Activated T-cell treated with anti-CD3 and anti-CD28 coated beads for 1 hour (primary cell): ENCODE measurements at places on chromosomes 7 and 10.

GRCh38 chr7:26891400-26892350 lies 27.3 kb upstream of the SKAP2 start:
- no peak for DNase-seq

DNA sequence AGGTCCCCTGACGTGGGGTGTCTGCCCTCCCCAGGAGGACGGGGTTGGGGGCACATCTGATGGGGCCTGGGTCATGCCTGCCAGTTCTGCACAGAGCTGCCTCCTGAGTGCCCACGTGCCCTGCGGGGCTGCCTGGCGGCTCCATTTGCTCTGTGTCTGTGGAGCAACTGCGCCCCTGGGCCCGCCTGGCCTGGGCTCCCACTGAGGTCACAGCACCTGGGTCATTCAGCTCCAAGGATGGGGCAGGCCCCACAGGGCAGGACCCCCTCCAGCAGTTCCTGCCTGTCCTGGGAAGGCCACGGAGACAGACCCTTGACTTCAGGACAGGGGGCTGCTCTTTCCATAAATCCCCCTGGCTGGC lies 590.6 kb downstream of the PTPRN2 start:
- DNase-seq: no peak

DNA sequence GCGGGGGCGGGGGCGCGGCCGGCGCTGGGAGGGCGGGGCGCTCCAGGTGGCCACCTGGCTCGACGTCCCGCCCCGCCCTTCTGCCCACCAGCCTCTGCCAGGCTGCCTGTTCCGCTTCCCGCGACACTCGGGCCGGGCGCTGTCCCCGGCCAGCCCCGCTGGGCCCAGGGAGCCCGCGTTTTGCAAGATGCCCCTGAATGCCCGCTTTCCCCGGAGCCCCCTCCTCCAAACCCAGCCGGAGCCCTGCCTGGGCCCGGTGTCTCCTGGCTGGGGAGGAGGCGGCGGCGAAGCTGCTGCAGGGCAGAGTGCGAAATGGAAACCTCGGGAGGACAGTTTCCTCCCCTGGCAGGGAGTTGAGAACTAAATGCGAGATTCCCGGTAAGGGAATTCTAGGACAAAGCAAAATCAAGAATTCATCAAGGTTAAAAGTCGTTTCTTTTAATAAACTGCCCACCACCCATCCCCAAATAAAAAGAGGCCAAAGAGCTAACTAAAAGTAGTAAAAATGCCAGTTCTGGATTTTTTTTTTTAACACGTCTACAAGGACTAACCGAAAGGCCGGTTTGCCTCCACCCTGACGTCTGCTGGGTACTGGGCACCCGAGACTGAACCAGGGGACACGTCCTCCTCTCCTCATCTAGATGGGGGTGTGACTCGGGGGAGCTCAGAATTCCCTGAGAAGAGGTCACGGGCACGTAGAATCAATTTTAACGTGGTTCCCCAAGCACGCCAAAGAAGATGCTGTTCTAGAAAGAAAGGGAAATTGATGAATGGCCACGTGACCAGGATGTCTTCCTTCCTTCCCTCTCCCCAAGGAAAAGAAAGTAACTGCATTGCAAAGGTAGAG lies 200.4 kb upstream of the NFE2L3 start:
- no peak for DNase-seq

DNA sequence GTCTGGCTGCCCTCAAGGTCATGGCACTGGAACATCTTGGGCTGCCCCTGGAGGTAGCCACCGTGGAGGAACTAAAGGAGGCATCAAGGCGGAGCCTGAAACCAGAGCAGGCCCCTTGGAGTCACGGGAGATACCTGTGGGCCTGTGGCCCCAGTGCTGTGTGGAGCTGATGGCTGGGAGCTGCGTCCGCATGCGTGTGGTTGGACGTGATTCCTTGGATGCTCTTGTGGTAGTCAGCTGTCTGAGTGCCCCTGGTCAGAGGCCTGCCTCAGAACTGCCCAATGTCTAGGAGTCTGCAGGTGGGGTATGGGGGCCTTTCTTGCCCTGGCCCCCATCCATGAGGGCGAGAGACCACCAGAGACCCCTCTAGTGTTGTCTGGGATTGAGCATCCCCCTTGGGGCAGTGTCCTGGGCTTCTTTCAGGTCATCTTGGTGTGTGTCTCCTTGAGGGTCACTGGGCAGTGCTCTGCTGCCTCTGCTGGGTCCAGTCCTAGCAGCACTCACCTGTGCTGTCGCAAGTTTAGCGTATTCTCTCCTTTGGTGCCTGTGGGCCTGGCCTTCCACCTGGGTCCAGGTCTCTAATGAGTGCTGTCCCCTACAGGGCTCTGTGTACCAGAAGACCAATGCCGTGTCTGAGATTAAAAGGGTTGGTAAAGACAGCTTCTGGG lies 8.1 kb downstream of the PGAM2 start:
- no peak for DNase-seq

DNA sequence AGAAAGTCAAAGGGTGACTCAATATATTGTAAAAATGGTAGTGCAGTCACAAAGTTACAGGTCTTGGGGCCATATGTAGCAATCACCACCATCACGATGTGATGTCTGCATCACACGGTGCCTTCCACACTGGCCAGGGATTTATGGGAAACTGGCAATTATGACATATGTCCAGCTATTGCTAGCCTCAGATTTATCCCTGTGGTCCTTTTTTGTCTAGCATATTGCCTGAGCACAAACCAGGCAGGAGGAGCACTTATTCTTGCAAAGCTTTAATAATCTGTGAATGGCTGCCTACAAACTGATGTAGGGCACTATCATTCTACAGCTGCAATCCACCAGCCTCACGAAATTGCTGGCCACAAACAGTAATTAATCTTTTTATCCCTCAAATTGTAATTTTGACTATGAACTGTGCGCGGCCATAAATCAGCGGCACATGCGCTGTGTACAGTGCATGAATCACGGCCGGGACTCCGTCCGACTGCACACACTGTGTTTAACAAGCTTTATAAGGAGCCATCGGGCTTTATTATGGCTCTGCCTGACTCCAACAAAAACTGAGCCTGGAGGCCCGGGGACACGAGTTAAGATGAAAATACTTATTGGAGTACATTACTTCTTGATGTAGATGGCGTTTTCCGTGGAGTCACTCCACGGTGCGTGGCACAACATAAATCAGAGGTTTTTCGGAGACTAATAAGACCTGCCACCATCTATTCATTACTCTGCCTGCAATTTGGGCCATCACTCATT lies 115.2 kb downstream of the EBF3 start:
- no peak for DNase-seq

GRCh38 chr7:55574051-55574717 lies 1.9 kb upstream of the VOPP1 start:
- no peak for DNase-seq

DNA sequence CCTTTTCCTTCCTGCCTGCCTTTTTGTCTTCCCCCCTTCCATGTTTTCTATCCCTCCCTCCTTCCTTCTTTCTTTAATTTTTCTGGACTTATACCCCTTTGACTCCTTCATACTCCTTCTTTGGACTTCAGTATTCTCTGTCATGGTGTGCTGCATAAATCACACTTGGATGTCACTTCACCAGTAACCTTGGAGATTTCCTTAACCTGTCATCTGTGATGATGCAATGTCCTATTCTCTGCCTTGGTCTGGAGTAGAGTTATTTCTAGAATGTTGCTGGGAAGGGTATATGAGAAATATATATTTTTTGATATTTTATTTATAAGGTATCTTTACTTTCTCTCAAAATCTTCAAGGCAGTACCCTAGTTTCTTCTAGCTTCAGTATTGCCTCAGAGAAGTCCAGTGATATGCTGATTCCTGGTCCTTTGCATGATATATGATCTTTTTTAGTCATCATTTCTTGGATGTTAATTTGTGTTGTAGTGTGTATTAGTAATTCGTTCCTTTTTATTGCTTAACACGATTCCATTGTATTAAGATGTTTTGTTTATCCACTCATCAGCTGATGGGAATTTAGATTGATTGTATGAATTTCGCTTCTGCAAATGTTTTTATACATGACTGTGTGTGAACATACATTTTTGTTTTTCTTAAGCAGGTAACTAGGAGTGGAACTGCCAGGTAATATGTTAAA lies 206.9 kb upstream of the MBL2 start:
- no peak for DNase-seq

GRCh38 chr7:88377434-88377833 lies 70.7 kb upstream of the STEAP4 start:
- DNase-seq: no peak

DNA sequence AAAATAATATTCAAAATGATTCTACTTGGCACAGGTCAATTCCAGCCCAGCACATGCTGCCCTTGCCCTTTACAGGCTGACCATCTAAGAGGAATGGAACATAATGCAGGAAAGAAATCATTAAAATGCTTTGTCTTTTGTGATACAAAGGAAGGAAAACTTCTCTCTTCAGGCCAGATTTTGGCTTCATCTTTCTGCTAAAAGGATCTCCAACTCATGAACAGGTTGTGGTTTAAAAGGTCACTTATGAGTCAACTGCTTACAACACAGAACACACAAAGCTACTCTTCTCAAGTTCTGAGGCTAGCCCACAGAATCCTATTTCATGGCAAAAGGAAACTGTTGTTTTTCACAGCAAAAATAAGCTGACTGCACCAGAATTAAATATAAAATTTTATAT lies 197.1 kb downstream of the DOCK4 start:
- no peak for DNase-seq

DNA sequence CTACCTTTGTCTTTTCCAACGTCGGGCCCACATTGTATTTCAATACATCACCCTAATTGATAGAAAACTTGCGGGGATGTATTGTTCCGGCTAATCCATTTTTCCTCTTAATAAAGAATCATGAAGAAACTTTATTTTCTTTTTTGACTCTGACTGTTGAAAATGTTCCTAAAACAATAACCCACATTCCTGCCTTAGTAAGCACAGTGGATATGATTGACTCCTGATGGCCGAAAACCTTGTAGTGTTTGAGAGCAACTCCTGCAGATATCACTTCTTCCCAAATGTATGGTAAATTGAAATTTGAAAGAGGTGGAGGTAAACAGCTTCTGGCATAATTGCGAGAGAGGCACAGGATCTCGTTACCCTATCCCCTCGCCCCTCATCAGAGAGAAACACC lies 65.7 kb downstream of the BICC1 start:
- DNase-seq: no peak

DNA sequence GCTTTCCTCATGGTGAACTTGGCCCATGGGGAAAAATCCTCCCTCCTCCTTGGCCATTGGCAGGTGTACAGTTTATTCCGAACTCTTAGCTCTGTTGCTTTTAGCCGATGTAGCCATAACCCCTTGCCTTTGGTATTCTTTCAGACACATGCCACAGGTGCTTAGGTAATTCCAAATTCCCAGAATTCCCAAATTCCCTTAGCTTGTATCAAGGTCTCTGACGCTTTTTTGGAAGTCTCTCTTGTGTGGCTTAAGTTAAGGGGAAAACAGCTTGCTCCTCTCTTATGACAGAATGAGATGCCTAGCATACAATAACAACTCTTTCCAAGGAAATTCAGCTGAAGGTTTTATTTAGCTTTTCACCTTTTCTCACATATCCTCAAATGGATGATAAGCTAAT lies 68.0 kb downstream of the SUGCT start:
- DNase-seq: no peak

- no peak for DNase-seq
Measured at GRCh38 chr7:11750191-11750590, 81.8 kb downstream of the THSD7A start.

GRCh38 chr10:10542477-10542876 lies 475.2 kb upstream of the CELF2 start:
- no peak for DNase-seq

- DNase-seq: peak; percentile 58
Measured at GRCh38 chr10:101693978-101694673, 844 bp downstream of the FBXW4 start.

DNA sequence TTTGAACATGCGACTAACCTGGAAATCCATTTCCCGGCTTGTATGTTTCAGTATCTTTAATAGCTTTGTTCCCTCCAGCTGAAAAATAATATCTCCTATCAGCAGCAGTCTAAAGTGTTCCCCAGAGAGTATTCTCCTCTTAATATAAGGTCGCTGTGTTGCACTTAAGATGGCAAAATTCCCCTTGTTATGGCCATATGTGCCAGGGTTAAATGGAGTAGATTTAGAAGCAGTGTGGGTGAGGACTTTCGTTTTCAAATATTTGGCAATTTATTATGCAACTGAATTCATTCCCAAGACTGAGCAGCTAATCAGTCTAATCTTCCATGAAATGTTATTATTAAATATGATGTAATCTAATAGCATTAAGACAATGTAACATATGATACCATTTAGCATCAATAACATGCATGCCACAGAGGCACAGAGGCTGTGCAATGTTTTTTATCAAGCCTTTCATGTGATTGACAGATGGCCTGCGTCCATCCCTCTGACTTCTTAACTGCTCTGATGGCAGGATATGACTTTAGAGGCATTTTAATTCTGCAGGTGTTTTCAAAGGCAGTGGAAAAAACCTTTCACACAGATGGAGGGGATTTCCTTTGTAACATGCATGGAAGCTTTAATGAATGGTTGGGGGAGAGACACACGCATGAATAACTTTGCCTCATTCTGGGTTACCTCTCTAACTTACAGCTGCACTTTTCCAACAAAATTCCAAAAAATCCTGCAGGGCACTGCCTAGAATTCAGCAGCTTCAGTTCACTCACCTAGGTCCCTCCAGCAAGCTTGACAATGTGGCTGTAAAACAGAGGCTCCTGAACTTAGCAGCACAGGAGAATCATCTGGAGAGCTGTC lies 55.1 kb upstream of the ZPBP start:
- DNase-seq: no peak

- no peak for DNase-seq
Measured at GRCh38 chr7:73885975-73886798, 25.2 kb downstream of the TMEM270 start.

DNA sequence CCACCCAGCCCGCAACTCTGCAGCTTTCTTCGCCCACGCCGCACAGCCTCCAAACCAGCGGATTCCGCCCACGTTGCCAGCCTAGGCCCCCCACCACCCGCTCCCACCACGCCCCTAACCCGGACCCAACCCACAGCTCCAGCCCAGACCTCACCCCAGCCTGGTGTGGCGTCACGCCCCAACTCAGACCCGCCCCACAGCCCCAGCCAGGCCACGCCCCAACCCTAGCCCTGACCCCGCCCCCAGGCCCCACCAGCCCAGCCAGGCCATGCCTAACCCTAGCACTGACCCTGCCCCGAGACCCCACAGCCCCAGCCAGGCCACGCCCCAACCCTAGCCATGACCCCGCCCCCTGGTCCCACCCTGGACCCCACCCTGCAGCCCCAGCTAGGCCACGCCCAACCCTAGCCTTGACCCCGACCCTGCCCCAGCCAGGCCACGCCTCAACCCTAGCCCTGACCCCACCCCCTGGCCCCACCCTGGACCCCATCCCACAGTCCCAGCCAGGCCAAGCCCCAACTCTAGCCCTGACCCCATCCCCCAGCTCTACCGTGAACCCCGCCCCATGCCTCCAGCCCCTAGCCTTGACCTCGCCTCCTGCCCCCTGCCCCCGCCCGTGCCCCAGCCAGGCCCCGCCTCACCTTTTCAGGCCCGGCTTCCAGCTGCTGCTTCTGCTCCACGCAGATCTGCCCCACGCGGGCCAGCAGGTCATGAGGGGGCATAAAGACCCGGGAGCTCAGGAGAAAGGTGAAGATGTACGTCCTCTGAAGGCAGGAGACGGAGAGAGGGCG lies 64.0 kb downstream of the RASGEF1A start:
- no peak for DNase-seq

GRCh38 chr7:119197877-119198527 lies 973.5 kb downstream of the ANKRD7 start:
- no peak for DNase-seq
